EL (cell line): ENCODE measurements at places on chromosomes 16 and 17.
A peak's percentile ranks its signal among the peaks of the same experiment; 100 is the strongest.

DNA sequence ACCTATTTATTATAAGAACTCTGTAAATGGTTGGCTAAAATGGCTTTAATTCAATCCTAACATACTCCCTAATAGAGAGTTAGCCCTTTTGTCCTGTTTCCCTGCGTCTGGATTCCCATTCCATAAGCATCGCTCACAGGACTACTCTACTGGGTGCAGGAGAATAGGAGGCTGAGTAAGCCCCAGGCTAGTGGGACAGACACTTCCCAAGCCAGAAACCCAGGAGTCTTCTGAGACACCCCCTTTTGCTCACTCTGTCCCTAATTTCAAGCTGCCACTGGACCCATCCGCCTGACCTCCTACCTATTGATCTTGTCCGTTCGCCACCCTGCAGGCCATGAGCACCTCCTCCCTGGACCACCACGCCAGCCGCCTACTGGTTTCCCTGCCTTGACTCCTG is 16.7 kb upstream of the TOB1 start:
- DNase-seq = peak; percentile 74

DNA sequence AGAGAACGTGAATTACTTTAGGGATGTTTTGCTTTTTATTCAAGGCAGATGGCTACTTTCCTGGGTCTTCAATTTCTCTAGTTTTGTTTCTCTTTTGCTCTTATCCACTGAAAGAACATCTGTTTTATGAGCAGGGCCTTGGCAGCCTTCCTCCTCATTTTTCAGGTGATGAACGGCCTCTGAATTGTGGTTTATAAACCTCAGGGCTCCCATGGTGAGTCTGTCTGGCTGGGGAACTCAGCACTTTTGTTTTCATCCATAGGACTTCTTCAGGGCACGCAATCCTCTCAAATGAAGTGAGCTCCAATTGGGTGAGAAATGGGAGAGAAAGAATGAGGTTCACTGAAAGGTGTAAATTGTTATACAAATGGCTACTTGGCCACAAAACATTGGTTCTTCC is 186.4 kb upstream of the ERCC4 start:
- no peak for DNase-seq

DNA sequence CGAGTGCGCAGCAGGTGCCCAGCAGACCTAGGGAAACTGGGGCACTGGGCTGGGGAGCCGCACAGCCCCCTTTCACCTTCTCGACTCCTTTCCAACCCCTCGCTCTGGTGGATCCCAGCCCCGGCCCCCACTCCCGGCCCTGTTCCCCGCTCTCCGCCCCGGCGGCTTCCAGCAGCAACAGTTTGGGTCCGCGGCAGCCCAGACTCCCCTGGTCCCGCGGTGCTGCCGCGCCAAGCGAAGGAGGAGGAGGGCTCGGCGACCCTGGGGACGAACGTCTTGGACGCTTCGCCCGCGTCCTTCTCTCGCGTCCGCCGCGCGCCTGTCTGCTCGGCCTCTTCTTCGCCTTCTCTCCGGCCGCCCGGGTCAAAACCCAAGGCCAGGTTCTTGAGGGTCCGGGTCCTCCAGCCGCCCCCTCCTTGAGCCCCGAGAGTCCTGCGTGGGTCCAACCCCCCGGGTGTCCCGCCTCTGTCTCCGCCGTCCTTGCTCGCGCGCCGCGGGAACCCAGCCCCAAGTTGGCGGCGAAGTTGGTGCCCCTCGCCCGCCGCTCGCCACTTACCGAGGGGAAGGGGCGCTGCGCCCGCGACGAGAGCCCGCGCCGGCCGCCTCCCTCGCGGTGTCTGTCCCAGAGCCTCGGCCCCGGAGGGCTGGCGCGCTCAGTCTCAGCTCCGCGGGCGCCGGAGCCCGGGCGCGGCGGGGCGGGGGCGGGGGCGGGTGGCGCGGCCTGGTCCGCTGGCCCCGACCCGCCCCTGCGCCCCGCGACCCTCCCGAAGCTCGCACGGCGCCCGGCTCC is 1.4 kb upstream of the GRIN2C start:
- no peak for DNase-seq

GRCh38 chr17:2716649-2717048 is 5.1 kb upstream of the CLUH start:
- DNase-seq = no peak

- DNase-seq = no peak
Observed at GRCh38 chr17:76071531-76072147, 678 bp downstream of the SRP68 start.

DNA sequence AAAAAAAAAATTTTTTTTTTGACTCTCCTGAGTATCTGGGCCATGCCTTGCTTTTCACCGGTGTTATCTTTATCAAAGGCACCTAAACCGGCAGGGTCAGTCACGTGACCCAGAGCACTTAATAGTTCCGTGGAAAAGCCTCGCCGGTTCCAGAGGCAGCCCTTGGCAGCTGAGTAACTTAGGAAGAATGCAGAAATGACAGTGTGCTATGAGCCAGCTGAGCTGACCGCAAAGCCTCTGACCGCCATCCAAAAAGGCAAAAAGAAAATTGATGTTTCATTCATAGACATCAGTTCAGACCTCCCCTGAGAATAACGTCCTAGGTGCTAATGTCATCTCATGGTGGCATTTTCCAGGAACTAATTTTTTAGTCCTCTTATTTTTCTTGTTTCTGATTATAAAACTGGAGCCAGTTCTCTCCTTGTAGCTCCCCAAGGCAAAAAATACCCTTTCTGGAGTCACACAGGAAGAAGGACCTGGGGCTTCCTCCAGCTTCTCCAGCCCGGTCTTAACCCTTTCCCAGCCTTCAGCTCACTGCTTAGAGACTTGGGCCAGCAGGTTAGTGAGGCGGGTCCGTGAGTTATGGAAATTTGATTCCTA is 122.6 kb downstream of the SOCS1 start:
- peak; percentile 97 for DNase-seq

DNA sequence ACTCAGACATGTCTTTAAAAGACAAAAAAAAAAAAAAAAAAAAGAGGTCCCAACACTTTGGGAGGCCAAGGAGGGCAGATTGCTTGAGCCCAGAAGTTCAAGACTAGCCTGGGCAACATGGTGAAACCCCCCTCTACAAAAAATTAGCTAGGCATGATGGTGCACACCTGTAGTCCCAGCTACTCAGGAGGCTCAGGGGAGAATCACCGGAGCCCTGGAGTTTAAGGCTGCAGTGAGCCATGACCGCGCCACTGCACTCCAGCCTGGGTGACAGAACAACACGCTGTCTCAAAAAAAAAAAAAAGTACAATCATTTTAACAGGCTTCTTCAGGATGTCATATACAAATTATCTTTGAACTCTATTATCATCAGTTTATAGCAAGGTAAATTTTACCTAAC is 22.0 kb downstream of the C16orf87 start:
- DNase-seq = no peak

GRCh38 chr16:11386791-11387546 is 41.7 kb downstream of the RMI2 start:
- DNase-seq = no peak

GRCh38 chr16:88938777-88939244 is 38.2 kb downstream of the CBFA2T3 start:
- no peak for DNase-seq

GRCh38 chr17:77842528-77843147 is 115.9 kb upstream of the TNRC6C start:
- DNase-seq = peak; percentile 65

GRCh38 chr17:10173913-10174312 is 24.5 kb downstream of the GAS7 start:
- no peak for DNase-seq

DNA sequence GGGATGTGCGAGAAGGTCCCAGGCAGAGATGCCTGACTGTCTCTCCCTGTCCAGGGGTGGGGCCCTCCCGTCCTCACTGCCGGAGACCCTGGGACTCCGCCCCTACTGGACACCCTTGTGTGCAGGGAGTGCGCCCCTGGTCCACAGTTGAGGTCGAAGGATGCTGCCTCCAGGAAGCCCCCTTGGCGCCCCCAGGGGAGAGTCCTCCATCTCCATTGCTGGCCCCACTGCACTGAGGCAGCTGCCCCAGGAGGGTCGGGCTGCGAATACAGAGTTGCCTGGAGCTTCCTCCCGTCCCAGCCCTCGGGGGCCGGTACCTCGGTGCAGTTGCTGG is 26.6 kb downstream of the CTU2 start:
- no peak for DNase-seq

DNA sequence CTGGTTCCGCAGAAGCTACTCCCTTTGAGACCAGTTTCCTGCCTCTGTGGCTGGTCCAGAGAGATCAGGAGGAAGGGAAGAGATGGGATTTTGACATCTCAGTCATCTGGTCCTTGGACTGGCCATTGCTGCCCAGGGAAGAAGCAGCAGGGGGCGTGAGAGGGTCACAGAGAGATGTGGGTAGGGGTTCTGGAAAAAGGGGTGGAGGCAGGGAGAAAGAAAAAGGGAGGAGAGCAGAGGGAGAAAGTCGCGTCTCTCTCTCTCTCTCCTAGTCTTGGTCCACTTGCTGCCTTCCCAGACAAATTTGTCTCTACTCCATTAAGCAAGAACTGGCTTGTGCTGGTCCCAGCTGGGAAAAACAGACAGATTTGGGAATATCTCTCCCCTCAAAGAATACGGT is 4.4 kb downstream of the SHBG start:
- DNase-seq = peak; percentile 56

- DNase-seq = no peak
Observed at GRCh38 chr17:49846938-49847712, 744 bp downstream of the TAC4 start.

DNA sequence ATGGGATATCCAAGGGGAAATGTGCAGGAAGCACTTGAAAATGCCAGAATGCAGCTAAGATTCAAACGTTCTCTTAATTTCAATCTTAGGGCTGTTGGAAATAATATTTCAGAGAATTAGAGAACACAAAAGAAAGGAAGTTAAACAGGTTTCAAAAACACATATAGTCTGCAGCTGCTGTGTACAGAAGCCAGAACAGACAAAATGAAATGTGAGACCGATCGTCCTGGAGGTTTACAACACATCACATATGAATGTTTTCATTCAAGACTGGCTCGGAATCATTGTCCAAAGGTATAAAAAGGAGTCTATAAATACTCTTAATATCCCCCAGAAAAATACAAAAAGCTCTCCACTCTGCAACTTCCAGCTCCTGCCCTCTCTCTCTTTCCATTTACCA is 14.3 kb downstream of the CYTH1 start:
- DNase-seq = no peak

GRCh38 chr17:63496663-63497400 is 20.0 kb downstream of the ACE start:
- DNase-seq = no peak

DNA sequence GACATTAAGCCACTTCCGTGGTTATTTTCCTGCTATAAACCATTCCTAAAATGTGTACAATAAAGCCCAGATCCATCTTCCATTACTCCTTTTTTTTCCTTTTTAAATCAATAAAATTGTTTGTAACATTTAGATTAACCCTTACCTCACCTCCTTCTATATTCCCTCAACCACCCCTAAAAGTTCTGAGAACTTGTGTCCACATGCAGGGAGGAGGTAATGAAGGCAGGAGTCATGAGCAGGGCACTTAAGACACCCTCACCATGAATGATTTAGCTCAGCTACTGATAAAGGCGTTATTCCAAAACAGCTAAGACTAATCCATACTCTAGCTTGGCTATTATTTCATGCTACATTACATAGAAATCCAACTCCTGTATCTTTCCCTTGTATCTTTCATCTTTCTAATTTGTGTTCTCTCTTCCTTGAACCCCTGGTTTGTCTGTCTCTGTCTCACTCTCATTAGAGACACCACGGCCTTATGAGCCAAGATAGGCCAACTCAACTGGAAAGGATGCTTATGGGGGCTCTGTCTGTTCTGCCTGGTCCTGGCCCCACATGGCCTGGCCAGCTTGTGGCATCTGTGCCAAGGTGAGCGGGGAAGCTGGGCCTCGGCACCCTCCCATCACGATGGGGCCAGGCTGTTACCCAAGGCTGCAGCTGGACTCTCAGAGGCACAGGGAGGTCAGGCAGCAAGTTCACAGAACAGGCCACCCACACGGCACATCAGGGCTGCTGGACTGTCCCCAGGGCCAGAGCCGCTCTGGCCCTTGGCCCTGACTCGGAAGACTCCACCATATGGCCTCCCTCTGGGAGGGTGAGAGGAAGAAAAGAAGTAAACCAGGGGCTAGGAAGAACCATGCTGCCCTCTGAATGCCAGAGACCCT is 294.4 kb downstream of the SOX9 start:
- DNase-seq = no peak

DNA sequence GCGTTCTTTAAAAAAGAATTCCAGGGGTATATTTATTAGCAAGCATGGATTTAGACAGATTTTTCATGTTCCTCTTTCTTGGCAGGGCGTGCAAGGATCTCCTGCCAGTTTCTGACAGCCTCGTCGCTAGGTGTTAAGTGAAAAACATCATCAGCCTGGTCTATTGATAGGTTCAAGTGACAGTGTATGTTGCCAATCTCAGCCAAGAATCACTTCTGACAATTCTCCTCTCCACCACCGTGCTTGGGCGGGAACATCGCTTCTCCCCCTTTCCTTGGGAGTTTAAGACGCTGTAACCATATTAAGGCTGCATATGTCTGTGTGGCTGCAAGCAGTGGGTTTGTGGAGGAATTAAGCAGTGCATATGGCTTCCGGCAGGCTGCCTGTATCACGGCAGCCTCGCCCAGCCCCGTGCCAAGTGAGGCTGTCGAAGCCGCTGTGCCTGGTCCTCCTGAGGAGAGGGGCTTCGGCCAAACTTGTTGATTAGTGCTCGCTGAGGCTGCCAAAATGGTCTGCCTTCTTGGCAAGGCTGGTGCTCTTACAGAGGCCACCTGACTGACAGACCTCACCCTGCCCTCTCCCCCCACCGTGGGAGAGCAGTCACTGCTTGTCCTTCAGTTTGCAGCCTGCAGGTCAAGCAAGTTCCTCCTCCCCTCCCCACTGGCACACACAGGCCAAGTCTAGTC is 132.2 kb upstream of the MPHOSPH6 start:
- DNase-seq = no peak

- DNase-seq = no peak
Observed at GRCh38 chr16:19858340-19859018, 26.2 kb downstream of the GPRC5B start.

- DNase-seq = no peak
Observed at GRCh38 chr16:2808181-2808580, 8.9 kb upstream of the PRSS21 start.

- DNase-seq = no peak
Observed at GRCh38 chr17:81511804-81512561, 616 bp downstream of the ACTG1 start.

- DNase-seq = peak; percentile 55
Observed at GRCh38 chr17:74457146-74457819, 9.2 kb upstream of the CD300A start.
